ENCODE measurements at places on chromosomes 12 and 14. TPM values are rescaled to one million over a fixed set of nuclear protein-coding genes. Genes with fewer than 3 reads are reported as not detected.

PRIMA1 gene
- total RNA-seq = not detected

CKAP4 gene
- total RNA-seq = 73.6 TPM

GYS2 gene
- not detected for total RNA-seq

DNA sequence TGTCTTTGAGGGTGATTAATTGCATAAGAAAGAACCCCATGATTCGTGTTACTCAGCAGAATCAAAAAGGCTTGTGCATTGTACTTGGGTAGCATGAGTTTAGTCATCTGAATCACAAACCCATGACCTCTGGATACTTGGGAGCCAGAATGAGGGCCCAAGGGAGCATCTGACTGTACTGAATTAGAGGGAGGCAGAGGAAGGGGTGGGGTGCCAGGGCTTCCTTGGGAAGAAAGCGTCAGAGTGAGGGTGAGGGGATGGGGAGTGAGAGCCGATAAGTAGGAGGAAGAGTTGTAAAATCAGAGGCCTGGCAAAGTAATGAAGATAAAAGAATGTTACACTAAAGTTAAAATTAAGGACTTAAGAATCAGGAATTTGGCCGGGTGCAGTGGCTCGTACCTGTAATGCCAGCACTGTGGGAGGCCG lies 29.8 kb downstream of the GPRC5D start:
- no peak overlapping the region for H3K27ac ChIP-seq
- no peaks in the 10 kb centered on the region for H3K4me1 ChIP-seq
- no peak overlapping the region for H3K4me3 ChIP-seq
- DNase-seq = no peak

GRCh38 chr12:126159139-126159538 lies 1093.9 kb downstream of the AACS start:
- H3K36me3 ChIP-seq = no peaks in the 10 kb centered on the region
- no peak overlapping the region for H3K4me3 ChIP-seq
- H3K4me1 ChIP-seq = no peaks in the 10 kb centered on the region
- H3K27me3 ChIP-seq = peaks cover 9% of the 10 kb centered on the region

Measured in PC-9 (cell line).